ENCODE measurements at places on chromosomes 3 and 15.

DNA sequence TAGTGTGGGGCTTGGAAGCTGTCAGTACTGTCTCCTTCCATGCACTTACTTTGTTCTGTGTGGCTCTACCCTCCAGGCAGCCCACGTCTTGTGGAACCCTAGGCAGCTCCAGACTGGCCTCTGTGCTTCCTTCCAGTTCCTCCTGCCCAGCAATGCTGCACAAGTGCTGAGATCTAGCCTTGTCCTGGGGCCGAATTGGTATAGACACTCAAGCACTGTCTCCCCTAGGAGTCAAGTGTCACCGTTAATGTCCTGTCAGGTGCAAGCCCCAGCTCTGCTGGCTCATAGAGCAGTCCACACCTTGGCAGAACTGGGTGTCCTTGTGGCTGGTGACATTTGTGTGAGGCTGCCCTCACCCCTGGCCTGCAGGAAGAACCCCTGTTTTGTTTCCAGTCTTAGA lies 130.1 kb downstream of the EEFSEC start:
- no peak for DNase-seq

GRCh38 chr3:112967828-112968227 lies 7.1 kb downstream of the CD200R1 start:
- DNase-seq = no peak

- DNase-seq = no peak
These were observed 4.2 kb downstream of the TWF2 start for GRCh38 chr3:52234516-52235447.

DNA sequence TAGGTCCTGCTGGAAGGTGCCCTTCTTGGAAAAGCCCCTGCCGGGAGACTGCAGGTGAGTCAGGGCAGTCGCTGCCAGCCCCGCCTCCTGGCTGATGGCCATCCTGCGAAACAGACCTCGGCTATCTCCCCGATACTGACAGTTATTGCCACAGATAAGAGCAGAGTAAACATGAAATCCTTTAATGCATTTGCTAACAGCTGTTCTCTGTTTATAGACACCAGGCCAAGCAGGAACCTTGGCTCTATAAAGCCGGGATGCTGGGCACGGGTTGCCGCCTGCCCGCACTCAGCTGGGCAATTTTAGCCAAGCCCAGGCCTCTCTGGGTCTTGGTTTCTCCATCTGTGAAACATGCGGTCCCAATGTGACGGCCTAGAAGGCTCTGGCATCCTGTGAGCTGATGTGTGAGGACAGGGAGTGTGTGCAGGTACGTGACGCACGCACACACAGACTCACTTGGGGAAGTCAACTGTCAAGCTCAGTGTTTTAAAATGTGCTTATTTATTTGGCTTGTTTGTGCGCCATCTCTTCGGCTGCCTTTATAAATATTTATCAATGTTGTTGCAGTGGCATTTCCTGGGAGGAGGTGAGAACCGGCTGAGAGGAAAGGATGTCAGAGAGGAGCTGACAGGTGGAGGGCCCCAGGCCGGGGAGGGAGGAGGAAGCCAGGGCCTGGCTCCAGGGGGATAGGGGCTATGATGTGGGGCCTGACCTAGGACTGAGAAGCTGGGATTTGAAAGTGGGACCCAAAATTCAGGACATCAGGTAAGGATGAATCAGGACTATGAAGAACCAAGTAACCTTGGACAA lies 50.8 kb upstream of the PRR23E start:
- no peak for DNase-seq

GRCh38 chr15:72237853-72238224 lies 6.8 kb upstream of the PKM start:
- DNase-seq = no peak

- DNase-seq = no peak
These were observed 78.7 kb downstream of the FAIM start for GRCh38 chr3:138687236-138687635.

- DNase-seq = no peak
These were observed 990 bp downstream of the MYNN start for GRCh38 chr3:169774186-169774585.

DNA sequence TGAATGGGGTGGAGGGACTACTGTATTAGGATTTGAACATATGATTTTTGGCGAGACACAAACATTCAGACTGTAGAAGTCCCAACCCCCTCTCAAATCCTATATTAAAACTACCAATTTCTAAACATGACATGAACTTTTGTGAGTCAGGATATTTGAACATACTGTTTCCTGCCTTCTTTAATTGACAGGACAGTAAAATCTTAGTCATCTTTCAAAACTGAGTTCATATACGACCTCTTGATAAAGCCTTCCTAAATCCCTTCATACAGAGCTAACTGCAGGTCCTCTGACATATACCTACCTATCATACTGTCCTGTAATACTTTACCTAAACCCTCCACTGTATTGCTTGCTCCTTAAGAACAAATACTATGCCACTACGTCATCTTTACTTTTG lies 23.5 kb downstream of the ALDH1A2 start:
- no peak for DNase-seq

DNA sequence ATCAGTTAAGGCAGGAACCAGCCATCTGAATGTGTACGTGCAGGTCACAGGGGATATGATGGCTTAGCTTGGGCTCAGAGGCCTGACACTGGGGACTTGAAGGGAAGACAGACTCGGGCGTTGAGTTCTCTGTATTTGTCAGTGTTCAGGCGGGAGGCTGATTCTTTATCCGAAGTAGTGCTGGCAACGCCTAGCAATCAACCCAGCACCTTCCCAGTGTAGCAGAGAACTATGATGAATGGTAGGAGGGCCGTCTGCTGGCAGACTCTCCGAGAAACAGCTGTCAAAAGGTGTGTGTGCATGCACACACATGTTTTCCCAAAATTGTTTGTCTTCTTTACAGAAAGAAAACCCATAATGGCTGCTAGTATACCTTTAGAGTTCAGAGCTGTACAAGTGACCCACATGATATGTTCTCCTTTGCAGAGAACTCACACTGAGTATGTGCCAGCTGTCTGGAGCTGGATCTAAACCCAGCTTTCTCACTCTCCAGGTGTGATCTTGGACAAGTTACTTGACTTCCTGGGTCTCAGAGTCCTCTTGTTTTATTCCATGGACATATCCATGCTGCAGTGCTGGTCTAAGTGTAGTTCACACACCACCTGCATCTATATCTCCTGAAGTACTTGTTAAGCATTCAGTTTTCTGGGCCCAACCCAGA lies 74.5 kb upstream of the LARS2 start:
- no peak for DNase-seq

- no peak for DNase-seq
These were observed 49.2 kb downstream of the KCNMB2 start for GRCh38 chr3:178585454-178585853.

DNA sequence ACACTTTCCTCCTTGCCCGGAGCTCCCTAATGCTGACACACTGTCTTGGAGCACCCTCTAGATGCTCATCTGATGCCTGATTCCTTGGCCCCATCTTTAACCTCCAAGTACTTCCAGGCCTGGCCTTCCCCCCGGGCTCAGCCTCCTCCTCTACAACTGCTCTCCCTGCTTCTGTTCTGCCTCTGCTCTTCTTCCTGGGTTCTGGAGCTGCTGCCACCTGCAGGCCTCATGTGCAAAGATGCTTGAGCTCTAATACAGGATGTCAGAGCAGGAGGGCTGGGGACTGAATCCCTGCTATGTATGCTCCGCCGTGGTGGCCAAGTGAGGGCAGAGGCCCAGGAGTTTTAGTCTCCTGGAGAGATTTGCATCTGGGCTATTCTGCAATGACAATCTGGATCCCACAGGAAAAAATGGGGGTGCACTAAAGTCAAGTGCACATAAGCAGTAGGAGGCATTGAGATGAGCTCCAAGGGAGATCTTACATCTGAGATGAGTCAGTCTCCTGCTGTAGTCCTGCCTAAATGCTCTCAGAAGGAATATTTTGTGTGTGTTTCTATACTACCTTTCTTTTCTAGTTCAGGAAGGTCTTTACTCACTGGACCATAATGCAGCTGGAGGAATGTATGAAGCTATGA lies 296.3 kb downstream of the UACA start:
- peak; percentile 61 for DNase-seq

- DNase-seq = no peak
These were observed 139.7 kb upstream of the TPM1 start for GRCh38 chr15:62902821-62903220.

DNA sequence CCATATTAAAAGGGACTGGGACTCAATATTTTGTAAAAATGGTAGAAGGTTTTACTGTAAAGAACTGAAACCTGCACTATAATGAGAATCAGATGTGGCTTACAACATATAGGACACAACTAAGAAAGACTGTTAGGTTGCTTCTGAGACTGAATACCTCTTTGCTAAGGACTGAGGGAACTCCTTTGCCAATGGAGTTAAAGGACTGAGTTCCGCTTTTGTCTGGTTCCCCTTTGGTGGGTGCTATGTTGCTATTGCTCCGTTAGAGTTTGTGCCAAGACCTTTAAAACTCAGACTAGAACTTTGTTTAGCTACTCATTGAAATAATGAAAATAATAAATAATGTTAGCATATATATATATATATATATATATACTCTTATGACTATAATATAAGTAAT lies 147.8 kb upstream of the KCNMB2 start:
- DNase-seq = no peak

DNA sequence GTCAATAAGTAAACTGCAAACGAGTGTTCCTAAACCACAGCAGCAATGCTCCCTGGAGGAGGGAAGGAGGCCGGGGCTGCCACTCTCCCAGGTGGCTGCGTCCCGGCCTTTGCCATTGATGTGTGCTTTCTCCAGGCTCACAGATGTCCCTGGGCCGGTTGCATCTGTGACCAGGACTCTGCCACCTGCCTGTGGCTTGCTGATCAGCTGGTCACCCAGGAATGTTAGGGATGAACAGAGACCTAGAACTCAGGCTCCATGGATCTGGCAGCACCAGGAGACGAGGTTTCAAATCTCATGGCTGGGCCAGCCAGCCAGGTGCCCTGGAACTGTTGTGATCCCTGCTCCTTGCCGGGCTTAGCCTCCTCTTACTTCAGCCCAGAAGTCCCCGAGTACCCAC lies 65.7 kb downstream of the KLF15 start:
- no peak for DNase-seq

DNA sequence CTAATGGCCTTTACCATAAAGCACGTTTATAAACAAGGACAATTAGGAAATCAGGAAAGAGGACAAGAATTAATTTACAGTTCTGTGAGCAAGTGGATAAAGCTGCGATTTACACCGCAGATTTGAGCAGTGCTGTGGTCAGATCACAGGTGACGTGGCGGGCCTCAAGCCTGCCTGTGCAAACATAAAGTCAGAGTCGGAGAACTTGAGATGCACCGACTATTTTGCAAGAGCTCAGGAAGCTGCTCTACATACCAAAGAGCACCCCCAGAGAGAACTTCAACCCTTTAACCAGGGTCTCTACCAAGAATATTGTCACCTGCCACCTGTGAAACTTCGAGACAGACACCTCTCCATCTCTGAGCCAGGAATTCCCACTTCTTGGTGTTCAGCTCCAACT lies 35.7 kb downstream of the MECOM start:
- no peak for DNase-seq

DNA sequence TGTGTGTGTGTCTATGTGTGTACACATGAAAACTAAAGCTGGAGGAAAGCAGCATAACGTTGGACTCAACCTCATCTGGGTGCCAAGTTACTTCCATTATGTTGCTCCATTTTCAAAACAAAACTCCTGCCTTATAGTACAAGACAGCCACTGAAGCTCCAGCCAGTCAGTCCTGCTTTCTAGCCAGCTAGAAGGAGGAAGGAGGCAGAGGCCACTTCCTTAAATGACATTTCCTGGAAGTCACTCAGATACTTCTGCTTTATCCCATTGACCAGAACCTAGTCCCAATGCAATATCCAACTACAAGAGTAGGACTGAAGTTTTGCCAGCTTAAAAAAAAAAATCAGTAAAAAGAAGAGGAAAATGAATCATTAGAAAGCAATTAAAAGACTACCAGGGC lies 31.7 kb downstream of the CADPS start:
- DNase-seq = no peak

DNA sequence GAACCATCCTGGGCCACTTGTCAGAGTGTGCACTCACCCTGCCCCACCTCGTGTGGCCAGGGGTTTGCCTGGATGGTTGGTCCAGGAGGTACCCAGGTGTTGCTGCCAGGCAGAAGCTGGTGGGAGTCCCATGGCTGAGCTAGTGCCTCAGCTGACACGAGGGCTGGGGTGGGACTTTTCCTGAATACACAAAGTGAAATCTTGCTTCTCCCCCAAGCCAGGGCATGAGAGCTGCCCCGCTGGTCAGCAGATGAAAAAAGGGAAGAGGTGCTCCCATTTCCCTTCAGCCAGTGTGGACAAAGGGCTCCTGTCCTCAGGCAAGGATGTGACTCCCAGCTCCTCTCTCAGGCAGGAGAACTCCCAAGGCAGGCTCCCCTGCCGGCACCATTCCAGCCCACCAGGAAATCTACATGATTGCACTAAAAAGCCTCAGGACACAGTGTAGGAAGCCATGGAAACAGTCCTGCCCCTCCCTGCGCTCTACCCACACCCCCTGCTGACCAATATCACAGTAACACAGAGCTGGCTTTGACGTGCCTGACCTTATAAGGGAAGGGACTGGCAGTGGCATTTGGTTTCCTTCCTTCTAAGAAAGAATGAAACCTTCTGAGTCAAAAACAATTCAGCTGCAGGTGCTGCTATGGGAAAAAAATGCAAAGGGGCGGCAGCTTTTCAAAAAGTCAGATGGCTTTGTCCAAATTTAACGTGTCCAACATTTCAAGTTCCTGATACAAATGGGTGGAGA lies 33.9 kb downstream of the MYO5C start:
- no peak for DNase-seq

DNA sequence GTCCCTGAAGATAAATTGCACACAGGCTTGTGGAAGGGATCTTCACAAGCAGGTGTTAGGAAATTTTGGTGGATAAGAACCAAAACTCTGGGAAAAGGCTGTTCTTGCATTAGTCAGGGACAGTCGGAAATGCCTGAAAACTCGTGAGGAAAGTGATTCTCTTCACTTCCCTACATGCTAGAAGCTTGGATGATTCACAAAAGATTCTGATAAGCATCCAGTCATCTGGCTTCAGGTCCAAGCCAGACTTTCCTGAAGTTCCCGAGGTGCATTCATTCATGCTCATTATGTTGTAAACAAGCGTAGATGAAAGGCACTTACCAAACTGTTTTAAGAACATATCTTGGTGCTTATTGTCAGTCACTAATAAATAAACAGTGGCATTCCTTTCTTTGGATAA lies 1028.7 kb downstream of the NTRK3 start:
- no peak for DNase-seq

GRCh38 chr15:92100301-92100700 lies 246.8 kb downstream of the SLCO3A1 start:
- no peak for DNase-seq

GRCh38 chr3:37161351-37161750 lies 13.0 kb downstream of the LRRFIP2 start:
- DNase-seq = no peak

- DNase-seq = no peak
These were observed 5.4 kb upstream of the SENP7 start for GRCh38 chr3:101518421-101518871.

DNA sequence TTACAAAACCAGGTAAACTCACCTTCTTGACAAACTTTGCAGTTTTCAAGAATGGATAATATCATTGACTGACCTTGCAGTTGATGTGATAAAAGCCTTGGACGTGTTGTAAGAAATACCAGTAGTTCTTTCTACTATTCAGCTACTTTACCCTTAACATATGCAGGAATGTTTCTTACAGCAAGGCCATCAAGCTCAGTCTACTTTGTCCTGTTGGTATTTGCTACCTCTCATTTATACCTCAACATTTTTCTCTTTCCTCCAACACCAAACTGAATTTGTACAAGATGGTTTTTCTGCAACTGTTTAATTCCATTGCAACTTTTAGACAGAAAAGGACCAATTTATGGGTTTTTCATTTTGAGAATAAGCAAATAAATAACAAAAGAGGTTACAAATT lies 147.4 kb upstream of the BCHE start:
- DNase-seq = no peak

All from dorsolateral prefrontal cortex (tissue), 122 donors.